ENCODE measurements at places on chromosomes 16 and 17. TPM values are rescaled to one million over a fixed set of nuclear protein-coding genes. Genes with fewer than 3 reads are reported as not detected.

GRCh38 chr16:67936124-67936879 lies at the start of gene PSMB10:
Gene PSMB10, minus strand, starts transcription at chr16:67936850. Its CDS starts 101 bp downstream, at chr16:67936749.
- DNase-seq: no peak

The MT1X gene
- polyA plus RNA-seq: 9.9 TPM

DNA sequence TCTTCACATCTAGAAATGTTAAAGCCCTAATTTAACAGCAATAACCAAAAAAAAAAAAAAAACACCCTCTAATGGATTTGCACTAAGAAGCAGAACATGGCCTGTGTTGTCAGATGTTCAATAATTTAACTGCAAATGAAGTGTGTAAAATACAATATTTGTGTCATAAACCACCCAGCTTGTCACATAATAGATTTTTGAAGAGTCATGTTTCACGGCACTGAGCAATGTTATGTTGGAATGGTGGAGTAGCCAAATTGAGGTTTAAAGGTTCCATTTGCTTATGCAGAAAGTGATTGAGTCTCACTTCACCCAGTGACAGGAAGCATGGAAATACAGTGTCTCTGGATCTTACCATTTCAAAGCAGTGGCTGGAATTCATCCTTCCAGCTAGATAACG lies 173.2 kb upstream of the XYLT1 start:
- DNase-seq: no peak

GRCh38 chr17:36592316-36592715 lies 637 bp downstream of the DHRS11 start:
- DNase-seq: no peak

The CETP gene
- 8.9 TPM for polyA plus RNA-seq

The PPP1R27 gene
- 52.6 TPM for polyA plus RNA-seq

All from hindlimb muscle (tissue), 1 donor.